ENCODE measurements at places on chromosomes 1 and 21.

- no peak for DNase-seq
Observed at GRCh38 chr1:165476776-165477175, 31.9 kb upstream of the RXRG start.

- no peak for DNase-seq
Observed at GRCh38 chr1:115300087-115300876, 37.8 kb downstream of the NGF start.

DNA sequence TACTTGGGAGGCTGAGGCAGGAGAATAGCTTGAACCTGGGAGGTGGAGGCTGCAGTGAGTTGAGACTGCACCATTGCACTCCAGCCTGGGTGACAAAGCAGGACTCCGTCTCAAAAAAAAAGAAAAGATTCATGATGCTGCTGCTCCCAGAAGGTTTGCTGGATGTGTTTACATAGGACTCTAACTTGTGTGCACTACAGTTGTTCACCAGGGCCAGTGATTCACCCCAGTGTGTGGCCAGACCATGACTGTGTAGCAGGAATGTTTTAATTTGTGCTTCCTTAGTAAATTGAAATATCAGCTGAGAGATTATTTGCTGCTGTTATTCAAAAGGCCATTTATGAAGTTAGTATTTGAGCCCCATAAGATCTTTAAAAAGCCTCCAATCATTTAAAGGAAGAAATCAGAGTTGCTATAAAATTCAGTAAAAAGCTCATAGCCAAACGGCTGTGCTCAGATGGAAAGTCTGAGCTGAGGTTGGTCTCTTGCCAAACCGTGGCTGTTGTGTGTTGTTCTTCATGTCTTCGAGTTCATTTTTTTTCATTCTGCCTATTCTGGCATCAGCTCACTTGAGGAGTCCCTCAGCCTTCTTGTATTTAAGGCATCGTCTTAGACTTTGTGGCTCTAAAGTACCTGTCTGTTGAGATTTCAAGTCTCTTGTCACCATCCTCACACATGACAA is 18.1 kb upstream of the PGD start:
- peak; percentile 18 for DNase-seq

GRCh38 chr1:235296729-235297128 is 31.2 kb downstream of the ARID4B start:
- no peak for DNase-seq

DNA sequence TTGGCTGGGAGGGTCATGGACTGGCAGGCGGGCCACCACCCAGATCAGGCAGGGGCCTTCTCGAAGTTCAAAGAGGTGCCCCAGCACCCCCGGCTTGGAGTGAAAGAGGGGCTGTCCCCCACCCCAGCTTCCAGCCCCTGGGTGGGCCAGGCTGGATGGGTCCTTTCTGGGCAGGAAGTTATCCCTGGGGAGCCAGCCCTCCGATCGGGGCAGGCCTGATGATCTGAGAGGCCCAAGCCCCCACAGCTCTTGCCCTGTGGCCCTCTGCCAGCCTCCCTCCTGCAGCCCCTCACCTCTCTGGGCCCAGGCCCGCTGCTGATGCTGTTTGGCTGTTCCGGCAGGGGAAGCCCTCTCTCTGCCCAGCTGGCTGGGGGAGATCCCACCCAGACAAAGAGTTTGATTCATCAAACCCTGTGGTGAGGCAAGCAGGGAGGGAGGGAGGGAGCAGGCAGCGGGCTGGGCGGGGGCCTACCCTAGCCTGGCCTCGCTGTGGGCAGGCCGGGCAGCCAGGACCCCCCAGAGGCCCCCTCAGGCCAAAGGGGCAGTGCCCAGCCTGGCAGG is 2.5 kb downstream of the ARHGEF19 start:
- no peak for DNase-seq

GRCh38 chr1:20689645-20690056 is 28.2 kb downstream of the KIF17 start:
- no peak for DNase-seq

GRCh38 chr21:32120230-32120629 is 158.6 kb downstream of the MIS18A start:
- DNase-seq: no peak
